ENCODE measurements at places on chromosomes 1 and 21. TPM values are rescaled to one million over a fixed set of nuclear protein-coding genes. Genes with fewer than 3 reads are reported as not detected.

LIN9 gene
- total RNA-seq = 2.7 TPM

TRIM17 gene
- total RNA-seq = 6.5 TPM

RASAL2 gene
- total RNA-seq = 26.5 TPM

DNA sequence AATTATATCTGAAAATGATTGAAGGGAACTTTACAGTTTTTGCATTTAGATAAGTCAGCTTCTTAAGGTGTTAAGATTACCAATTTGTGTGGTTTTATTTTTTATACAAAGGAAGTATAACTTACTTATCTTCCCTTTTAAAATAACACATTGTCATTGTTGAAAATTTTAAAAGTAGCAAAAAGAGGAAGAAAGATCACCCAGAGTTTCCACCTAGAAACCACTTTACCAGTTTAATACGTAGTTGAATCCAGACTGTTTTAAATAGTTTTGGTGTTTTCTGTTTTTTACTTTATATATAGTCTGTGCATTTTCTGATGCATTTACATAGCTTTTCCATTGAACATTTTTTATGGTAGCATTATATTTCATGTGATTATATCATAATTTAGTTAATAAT, 6.1 kb downstream of the CCDC18 start:
- no peak for DNase-seq

- DNase-seq = no peak
Observed at GRCh38 chr1:170663404-170664092, 383 bp upstream of the PRRX1 start.

GRCh38 chr21:31656199-31657095, 3.0 kb upstream of the SOD1 start:
- no peak for DNase-seq

DNA sequence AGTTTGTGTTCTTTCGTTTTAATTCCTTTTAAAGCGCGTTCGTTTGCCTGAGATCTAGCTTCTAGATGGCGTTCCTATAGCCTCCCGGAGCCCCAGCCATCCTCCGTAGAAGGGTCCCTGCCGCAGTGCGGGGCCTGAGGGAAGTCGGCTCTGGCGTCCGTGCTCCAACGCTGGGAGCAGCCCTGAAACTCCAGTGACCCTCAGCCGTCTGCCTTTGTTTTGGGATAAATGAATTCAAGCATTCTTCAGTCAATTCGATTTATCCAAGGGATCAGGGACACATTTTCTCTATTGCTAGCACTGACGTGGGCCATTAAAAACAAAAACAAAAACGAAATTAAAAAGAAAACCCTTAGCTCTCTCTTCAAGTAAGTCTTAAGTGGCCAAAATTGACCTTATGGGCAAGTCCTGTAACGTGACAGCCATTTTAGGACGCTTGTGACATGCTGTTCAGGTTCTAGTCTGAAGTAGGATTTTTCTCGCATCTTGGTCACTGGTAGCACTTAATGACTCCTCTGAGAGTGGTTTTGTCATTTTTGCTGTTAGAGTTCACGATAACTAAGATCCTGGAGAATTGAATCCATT, 742 bp upstream of the HSPA13 start:
- DNase-seq = no peak

- DNase-seq = no peak
Observed at GRCh38 chr1:205715628-205716027, 34.4 kb downstream of the NUCKS1 start.

Measured in kidney (tissue), 22 donors.